ENCODE measurements at places on chromosomes 2 and 18.

DNA sequence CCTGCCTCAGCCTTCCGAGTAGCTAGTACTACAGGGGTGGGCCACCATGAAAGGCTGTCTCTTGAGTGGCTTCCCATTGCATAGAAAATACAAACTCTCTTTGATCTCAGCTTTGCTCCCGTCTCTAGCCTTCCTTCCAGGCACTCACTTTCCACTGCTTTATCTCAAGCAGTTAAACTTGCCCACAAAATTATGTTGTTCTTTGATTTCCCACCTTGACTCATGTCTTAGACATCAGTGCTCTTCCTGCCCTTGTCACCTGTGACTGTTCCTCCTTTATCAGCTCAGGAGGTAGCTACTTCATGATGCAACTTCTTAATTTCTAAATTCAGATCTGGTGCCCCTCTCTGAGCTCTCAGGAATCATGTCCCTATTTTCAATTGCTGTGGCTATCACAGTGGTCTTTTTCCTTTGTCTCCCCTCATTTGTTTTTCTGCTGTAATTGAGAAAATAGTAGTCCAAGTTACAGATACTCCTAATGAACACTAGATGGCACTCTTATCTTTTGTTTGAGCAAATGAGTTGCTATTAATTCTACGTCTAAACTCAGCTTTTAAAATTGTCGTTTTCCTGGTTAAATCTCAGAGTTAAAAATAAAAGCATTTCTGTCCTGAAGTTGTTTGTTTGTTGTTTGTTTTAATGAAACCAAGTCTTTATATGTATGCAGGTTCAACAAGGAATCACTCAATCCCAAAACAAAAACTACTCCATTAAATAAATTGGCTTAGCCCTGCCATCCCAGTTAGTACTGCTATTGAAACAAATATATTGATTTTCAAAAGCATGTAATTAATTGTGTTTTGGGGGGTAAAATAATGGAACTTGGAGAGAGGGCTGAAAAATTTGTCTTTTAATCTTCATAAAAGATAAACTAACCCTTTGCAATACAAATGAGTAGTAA lies 46.9 kb upstream of the GREB1L start:
- DNase-seq, result peak; percentile 25

- no peak for DNase-seq
Observed at GRCh38 chr2:64350996-64351395, 103.0 kb upstream of the LGALSL start.

DNA sequence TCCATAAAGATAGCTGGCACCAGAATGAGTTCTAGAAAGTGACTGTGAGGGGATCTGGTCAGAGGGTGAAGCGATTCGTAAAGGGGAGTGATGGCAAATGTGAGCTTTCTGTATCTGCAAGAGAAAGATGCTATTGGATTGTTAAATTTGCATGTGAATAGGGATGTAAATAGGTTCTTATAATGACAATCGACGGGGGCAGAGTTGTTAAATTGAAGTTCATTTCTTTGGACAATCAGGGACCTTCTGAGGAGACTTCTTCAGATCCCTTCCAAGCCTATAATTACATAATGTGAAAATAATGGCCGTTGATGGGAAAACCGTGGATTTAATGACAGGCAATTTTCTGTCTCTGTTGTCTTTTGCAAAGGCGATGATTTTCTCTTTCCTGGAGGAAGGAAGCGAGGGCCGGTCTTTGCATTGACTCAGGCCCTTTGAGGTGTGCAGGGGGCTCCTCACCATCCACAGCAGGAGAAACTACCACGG lies 52.2 kb upstream of the TMEM18 start:
- no peak for DNase-seq

- DNase-seq, result no peak
Observed at GRCh38 chr18:80229363-80229762, 18.0 kb downstream of the PARD6G start.

GRCh38 chr2:141703501-141703900 lies 427.3 kb downstream of the LRP1B start:
- no peak for DNase-seq

DNA sequence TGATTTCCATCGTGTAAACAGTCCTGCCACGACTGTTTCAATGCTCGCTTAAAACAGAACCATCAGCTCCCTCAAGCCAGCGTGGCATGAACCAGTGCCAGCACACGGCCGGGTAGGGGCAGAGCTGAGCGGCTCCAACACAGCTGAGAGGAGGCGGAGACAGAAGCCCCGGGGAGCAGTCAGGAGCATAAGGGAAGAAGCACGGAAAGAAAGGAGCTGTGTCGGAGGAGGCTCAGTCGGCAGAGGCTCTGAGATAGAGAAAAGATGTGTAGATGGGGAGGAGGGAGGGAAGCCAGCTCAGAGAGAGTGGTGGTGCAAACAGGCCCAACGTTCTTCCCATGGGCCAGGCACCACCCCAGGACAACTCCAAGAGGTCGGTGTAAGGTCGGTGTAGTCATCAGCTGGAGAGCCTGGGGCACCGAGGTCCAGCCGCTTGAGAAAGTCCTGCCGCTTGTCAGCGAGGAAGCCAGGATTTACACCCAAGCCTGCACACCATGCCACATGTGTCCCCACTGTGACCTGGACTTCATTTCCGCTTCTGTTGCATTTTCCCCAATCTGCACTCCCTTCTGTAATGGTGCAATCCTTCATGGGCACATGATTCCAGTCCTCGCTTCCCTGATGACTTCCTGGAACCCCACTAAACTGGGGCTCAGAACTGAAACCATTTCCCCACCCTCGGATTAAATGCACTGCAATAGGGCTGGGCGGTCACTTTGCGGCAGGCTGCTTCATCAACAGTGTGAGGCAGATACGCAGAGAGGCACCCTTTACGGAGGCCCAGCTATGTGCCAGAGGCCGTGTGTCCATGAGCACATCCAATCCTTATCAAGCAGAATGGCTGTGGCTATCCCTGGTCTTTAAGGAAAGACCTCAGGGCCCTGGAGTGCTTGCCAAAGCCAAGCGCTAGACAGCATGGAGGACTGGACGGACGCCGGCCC lies 43.5 kb downstream of the CYP27C1 start:
- DNase-seq, result no peak

DNA sequence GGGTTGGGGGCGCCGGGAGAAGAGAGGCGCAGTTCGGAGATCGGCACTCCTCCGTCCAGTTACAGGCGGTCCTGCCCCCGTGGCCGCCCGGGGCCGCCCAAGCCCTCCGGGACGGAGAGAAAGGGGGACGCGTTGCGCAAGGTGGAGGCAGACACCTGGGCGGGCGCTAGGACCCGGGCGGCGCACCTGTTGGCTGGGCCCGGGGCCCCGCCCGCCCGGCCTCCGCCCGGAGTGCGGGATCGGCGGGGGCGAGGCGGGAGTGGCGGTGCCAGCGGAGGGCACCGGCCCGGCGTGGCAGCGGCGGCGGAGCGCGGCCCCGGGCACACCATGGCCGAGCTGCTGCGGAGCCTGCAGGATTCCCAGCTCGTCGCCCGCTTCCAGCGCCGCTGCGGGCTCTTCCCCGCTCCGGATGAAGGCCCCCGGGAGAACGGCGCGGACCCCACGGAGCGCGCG lies at the start of gene SGPP2:
SGPP2 (plus strand) TSS at position 268 of the 453 bp plus-strand sequence; CDS start at position 328, 60 bp downstream.
- no peak for DNase-seq

GRCh38 chr2:83665154-83665553 lies 793.9 kb downstream of the SUCLG1 start:
- no peak for DNase-seq

- DNase-seq, result no peak
Observed at GRCh38 chr2:70303186-70303585, 1.3 kb upstream of the FAM136A start.

DNA sequence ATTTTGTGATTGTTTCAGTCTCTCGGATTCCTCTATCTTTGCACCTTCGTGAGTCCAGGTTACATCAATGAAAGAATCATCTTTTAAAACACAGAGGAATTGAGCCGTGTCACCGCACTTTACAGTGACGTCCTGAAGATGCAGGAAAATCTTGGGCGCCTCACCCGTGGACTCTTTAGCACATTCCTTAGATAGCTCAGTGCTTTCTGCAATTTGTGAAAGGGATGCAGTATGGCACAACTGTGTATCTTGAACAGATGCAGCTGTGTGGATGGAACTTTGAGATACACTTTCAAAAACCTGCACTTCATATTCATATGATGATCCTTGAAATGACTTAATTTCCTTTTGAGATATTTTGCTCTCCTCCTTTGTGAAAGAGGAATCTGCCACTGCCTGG lies 50.9 kb downstream of the TTN start:
- DNase-seq, result no peak

DNA sequence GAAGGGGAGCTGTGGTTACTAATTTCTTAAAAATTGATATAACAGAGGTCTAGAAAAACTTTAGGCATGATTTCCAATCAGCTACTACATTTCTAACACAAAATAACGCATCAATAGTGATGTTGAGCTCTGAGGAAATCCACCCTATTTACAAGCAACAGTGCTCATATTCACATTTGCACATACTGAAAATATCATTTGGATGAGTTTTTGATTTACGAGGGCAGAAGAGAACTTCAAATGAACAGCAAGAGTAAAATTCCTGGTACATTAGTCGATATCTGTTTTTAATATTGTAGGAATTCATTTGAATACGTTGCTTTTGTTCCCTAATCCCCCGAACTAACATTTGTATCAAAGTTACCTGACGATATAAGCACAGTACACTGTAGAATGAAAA lies 761.0 kb upstream of the POU3F3 start:
- no peak for DNase-seq

DNA sequence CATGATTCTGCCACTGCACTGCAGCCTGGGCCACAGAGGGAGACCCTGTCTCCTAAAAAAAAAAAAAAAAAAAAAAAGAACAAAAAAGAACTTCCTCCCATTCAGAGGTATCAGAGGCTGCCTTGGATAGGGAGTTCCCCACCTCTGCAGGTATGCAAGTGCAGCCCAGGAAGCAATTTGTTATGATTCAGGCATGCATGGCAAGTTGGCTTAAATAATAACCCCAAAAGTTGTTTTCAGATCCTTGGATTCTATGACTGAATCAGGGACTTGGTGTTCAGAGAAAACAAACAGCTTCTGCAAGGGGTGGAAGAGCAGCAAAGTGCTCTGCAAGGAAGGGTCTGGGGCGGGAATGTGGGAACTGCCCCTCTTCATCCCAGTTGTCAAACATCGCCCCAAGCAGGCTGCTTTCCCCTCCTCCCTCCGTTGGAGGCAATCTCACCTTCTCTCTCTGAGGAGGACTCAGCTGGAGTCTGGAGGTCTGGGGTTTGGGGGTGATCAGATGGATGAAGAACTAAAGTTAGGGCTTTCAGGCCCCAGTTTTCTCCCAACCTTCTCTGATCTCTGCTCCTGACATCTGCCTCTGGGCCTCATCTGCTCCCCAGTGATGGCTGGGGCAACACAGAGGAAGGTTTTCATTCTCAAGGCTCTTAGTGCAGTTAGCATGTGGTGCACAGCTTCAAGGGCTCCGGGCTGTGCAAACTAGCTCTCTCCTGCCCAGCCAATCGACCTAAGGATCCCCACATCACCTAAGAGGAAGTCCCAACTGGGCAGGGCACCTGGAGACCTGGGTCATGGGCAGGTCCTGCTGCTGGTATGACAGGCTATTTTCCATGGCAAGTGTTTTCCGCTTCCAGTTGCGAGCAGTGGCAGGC lies 3.5 kb upstream of the GDF7 start:
- no peak for DNase-seq

DNA sequence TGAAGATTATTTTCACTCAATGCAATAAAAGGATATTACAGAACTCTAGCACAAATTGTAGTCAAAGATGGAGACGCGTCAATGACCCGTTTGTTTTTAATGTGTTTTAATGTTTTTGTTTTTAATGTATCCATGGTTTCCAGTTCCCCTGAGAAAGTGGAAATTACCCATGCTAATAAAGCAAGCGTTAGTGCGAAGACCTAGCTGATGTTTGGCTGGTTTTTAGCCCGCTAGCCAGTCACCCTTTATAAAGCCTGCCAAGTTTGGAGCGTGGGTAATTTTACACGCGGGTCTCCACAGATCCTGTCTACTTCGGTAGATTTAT lies 430 bp upstream of the CHMP1B start:
- no peak for DNase-seq

GRCh38 chr2:38709567-38710194 lies 41.5 kb downstream of the SRSF7 start:
- DNase-seq, result peak; percentile 12

DNA sequence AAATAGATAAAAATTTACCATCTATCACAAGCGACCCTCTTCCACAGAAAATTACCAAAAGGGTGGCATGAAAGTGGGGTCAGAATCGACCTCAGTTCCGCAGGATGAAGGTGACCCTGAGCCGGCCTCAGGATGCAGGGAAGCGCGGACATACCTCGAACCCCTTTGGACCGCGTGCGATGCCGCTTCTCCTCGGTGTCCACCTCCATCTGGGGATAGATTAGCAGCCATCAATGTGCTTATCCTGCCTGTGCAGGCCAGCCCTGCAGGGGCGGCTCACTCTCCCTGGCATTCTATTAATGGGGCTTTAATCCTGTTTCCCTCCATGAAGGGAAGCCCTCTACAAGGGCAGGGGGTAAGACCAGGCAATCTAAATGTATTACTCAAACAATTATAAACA lies 235.3 kb upstream of the PXDN start:
- DNase-seq, result no peak

GRCh38 chr2:97926946-97927345 lies 68.8 kb downstream of the TMEM131 start:
- DNase-seq, result no peak

- no peak for DNase-seq
Observed at GRCh38 chr2:219719521-219719920, 92.1 kb downstream of the SLC4A3 start.

DNA sequence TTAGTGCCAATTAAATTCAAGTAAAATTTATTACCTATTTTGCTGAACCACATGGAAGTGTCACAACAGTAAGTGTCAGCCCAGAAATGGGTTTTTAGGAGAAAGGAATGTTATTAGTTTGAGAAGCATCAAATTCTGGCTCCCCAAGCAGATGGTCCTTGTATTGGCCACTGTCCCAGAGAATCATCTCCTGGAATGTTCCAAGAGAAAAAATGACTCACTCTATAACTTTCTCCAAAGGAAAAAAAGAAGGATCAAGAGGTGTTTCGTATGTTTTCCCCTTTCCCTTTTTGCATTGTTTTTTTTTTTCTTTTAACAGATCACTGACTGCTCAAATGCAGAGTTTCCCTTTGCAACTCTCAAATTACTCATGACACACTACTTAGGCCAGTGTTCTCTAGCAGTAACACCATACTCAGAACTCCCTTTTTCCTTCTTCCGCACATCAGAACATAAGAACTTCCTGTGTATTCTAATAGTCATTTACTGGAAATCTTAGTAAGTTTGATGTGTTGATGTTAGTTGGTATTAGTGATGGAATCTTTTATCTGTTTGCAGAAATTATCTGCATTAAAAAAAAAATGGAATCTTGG lies 390.3 kb downstream of the GPD2 start:
- no peak for DNase-seq

DNA sequence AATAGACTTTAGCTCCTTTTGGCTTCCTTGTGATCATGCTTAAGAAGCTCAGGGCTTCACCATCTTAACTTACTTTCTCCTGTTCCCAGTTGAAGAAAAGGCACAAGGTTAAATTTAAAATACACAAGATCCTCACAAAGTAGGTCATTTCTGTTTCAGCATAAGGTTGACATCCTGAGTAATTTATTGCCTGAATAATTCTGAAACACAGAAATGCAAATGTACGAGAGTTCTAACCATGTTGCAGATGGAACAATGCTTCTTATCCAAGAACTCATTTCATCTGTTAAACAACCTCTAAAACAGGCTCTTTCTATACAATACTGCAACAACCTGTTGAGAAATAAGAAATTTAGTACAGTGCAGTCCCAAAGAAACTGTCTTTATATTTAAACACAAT lies 395.2 kb downstream of the BCL11A start:
- DNase-seq, result no peak

- no peak for DNase-seq
Observed at GRCh38 chr2:138956116-138956515, 175.9 kb upstream of the NXPH2 start.

GRCh38 chr2:32930436-32930835 lies 16.3 kb upstream of the LTBP1 start:
- no peak for DNase-seq

Measured in right kidney (tissue), 9 donors.